ENCODE measurements at places on chromosomes 13 and 19. TPM values are rescaled to one million over a fixed set of nuclear protein-coding genes. Genes with fewer than 3 reads are reported as not detected.

MUC16 gene
- not detected for total RNA-seq

PTGIR gene
- 1.1 TPM for total RNA-seq

PODNL1 gene
- not detected for total RNA-seq

POU2F2 gene
- 3.2 TPM for total RNA-seq

DNA sequence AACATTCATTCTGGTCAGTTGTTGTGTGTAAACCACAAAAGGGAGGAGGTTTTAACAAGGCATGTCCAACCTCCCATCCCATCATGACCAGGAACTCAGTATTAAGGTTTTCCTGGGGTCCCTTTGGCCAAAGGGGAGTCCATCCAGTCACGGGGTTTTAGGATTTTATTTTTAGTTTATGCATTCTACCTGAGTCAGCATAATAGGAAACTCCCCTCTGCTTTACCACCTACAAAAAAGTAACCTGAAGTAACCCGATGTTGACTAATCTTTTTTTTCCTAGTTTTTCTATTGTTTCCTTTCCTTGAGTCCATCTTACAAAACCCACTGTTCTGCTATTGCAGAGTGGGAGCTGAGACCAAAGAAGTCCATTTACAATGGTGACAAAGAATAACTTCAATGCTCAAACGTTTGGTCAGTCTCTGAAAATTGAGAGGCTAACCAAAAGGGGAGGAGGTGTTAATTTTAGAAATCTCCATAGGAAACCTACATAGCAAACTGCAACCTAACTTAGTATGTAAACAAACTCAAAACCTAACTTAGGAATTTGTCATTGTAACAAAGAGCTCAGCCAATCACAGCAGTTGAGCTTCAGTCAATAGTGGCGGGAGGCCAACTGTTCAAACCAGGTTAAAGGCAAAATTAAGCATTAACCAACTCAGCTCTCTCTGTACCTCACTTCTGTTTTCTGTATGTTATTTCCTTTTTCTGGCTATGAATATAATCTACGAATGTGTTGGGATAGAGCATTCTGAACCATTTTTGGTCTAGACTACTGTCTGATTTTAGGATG is 1954.1 kb downstream of the PCDH9 start:
- DNase-seq = no peak
